ENCODE measurements at places on chromosomes 12 and 14.

DNA sequence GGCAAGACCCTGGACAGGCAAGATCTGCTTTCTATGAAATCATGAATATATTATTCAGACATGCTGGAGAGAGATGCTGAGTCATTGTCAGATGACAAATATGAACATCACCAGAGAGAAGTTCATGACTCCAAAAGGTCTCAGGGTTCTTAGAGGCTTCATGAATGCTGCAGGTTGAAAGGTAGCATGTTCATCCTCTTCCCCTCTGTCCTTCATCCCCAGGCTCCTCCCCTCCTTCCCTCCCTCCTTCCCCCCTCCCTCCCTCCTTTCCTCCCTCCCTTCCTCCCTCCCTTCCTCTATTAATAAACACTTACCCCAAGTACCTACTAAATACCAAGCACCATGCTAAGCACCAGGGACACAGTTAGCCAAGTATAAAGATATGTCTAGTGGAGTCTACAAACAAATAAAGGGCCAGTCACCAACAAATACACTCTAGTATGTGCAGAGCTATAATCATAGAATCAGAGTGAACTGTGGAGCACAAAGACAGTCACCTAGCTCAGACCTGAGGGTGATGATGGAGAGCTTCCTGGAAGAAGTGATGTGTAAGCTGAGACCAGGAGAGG is 46.2 kb downstream of the RPH3A start:
- DNase-seq: peak; percentile 42

DNA sequence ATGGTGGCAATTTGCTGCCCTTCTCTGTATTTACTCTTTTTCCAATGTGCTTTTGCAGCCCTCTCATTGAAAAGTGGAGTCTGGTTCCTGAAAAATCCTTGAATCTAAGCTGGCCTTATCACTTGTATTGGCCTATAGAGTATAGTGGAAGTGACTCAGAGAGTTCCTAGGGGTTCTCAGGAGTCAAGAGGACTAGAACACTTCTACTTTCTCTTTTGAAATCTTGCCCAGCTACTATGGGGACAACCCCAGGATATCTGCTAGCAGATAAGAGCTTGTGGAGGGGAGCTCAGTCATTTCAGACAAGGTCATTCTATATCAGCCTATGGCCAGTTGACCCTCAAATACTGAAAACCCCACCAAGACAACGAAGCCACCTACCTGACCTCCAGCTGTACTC is 26.7 kb upstream of the WSCD2 start:
- no peak for DNase-seq

DNA sequence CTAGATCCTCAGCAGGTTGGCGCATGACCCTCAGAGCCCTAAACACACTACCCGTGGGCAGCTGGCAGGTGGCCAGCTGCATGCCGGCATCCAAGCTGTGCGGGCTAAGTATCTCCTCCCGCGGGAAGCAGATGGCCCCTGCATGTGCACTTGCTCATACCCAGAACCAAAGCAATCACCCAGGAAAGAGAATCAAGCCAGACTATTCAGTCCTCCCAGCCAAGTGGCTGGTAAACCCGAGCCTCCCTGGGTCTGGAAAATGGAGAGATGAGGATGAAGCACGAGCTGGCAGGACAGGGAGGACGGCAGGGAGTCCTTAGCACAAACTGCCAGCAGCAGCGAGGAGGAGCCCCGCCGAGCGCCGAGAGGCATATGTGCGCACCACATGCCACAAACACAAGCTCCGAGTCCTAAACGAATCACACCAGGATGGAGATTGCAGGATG is 139.7 kb downstream of the RIMBP2 start:
- DNase-seq: no peak

GRCh38 chr12:1360441-1361210 is 233.8 kb downstream of the FBXL14 start:
- peak; percentile 92 for DNase-seq

GRCh38 chr14:71753126-71753830 is 179.0 kb upstream of the RGS6 start:
- peak; percentile 86 for DNase-seq

- DNase-seq: no peak
Measured at GRCh38 chr14:35146711-35147149, 24.4 kb downstream of the PRORP start.

DNA sequence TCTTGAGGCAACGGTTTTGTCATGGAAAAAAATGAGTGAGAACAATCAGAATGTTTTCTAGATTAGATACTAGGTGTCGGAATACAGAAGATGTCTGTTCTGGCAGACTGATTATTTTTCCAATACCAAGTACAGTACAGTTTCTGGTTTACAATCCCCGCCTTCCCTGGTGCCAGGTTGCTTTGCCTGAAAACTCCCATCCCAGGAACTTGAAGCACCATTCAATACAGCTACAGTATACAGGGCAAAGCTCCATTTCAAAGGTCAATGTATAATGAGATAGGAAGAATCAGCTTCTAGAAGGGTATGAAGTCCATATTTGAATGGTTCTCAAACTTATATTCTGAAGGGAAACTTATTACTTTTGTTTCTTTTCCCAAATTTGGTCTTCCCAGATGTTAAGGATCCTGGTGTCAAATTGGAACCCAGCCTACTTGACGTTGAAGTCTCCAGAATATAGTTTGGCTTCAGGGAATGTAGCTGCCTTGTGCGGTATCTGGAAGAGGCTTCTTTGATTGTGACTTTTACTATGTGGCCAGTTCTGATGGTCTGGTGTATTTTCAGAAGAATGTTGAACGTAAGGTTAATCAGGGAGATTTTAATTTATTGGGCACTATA is 238.0 kb upstream of the ATP2B1 start:
- DNase-seq: no peak

DNA sequence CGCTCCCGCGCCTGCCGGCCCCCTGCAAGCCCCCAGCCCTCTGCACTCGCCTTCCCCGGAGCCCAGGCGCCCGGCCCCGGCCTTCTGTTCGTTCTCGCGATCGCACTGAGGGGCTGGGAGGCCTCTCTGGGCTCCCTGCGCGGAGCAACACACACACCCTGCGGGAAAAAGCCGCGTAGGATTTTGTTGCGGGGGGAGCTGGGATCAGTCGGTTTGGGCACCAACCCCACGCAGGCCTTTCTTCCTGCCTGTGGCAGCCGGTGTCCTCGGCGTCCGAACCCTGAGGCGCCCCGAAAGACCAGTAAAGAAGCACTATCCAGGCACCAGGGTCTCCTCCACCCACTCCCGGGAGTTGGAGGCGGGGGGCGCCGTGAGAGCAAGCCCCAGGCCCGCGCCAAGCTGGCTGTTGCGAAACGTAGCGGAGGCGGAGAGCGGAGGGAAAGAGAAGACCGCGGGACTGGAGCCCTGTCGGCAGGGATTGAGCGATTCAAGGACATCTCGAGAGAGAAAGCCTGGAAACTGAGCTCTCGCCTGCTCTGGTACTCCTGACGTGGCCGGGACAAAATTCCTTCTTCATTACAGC is 1.9 kb upstream of the HOXC5 start:
- no peak for DNase-seq

DNA sequence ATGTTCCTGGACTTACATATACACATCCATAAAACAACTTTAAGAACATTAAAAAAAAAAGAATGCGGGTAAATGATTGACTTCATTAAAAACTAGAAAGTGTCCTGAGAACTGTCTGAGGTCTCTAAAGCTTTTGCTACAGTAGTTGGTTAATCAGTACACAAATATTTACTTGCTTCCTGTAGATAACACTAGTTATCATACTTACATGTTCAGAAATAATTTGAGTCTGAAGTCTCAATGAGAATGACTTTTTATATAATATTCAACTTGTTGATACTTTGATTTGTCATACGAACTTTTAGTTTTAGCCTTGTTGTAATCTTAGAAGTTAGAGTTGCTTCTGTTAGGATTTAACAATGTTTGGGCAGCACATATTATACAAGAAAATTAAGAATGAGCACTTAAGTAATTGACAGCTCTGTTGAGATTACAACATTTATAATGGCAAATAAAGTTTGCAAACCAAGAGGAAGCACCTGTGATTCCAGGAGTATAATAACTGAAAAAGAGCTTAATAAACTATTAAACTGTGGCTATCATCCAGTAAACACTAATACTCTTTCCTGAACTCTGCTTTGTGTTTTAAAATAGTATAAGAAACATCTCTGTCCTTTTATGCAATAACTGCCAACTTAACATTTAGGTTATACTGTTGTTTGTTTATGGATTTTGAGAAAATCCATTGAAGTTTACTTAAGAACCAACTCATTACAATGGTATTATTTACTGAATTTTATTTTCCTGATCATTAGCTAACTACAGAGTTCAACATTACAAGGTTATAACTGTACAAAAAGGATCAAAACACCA is 131.7 kb downstream of the MIPOL1 start:
- DNase-seq: no peak

GRCh38 chr14:92472860-92473259 is 40.7 kb upstream of the RIN3 start:
- DNase-seq: no peak

DNA sequence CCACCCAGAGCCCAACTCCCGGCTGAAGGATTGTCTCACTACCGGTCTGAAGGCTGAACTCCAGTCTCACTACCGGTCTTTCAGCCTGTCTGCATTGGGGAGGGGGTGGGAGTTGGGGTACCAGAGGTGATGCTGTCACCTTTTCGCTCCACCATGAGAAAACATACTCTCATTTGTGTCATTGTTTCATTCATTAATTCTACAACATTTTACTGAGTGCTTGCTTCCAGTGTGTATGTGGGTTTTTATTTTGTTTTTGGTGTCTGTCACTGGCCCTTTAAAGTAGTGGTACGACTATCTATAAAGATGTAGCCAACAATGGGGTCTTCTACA is 524 bp upstream of the CDK4 start:
- DNase-seq: no peak

DNA sequence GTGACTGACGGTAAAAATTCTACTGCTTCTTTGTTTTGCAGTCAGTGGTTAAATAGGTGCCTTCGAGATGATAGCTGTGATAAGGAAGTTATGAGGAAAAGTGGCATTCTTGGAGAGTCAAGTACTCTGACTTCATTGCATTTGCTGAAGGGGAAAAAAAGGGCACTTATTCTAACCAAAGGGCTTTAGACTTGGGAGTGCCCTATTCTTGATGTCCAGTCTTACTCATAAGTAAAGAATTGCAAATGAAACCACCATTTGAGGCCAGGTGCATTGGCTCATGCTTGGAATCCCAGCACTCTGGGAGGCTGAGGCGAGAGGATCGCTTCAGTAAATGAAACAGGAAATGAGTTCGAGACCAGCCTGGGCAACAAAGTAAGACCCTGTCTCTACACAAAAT is 40.3 kb downstream of the BRAP start:
- peak; percentile 63 for DNase-seq

DNA sequence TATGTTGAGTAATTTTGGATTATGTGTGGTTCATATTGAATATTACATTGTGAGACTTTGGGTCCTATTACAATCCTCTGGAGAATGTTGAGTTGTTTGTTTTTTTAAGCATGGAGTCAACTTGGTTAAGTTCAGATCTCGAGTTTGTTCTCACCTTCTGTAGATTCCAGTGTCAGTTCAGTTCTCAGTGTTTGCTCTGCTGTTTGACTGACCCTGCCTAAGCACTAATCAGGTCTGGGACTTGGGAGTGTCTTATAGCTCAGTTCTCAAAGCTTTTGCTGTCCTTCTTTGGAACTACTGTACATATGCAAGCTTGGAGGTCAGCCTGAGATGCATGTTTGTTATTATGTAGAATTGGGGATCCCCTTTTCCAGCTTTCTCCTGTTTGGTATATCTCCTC is 63.1 kb downstream of the DIP2B start:
- peak; percentile 64 for DNase-seq

GRCh38 chr12:115423546-115423987 is 739.6 kb upstream of the TBX3 start:
- no peak for DNase-seq

GRCh38 chr12:32366714-32367113 is 32.6 kb upstream of the FGD4 start:
- no peak for DNase-seq

- no peak for DNase-seq
Measured at GRCh38 chr12:38695057-38695456, 210.3 kb downstream of the CPNE8 start.

DNA sequence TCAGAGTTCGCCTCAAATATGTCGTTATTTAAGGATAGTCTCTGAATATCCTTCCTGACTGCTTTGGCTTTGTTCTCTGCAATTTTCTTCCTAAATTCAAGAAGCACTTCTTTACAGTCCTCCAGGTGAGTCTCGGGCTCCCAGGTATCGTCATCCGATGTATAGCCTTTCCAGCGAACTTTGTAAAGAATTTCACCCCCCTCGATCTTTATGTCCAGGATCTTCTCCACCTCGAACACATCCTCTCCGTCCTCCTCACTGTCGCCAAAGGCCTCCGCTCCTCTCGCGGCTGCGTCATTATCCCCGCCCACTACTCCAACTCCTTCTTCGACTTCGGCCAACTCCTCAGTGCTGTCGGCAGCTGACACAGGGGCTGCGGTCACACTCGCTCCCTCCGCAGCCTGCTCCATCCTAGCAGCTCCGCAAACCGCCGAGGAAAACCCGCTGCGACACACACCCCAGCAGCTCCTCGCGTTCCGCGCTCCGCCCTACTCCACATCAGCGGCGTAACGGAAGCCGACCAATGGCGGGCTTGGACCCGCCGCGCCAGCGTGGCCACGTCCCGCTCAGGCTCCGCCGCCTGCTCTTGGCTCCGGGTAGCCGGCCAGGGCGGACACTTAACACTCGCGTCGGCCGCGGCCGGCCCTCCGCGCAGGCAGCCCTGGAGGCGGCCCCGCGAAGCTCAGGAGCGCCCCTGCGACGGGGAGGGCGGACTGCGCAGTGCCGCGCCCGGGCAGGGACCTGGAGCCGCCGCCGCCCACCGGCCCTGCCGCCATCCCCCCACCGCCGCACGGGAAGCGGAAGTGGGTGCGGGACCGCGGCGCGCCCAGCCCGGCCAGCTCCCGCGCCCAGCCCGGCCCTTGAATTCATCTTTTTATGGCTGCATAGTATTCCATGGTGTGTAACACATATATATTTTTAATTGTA is 4.1 kb downstream of the CD163L1 start:
- DNase-seq: peak; percentile 47

DNA sequence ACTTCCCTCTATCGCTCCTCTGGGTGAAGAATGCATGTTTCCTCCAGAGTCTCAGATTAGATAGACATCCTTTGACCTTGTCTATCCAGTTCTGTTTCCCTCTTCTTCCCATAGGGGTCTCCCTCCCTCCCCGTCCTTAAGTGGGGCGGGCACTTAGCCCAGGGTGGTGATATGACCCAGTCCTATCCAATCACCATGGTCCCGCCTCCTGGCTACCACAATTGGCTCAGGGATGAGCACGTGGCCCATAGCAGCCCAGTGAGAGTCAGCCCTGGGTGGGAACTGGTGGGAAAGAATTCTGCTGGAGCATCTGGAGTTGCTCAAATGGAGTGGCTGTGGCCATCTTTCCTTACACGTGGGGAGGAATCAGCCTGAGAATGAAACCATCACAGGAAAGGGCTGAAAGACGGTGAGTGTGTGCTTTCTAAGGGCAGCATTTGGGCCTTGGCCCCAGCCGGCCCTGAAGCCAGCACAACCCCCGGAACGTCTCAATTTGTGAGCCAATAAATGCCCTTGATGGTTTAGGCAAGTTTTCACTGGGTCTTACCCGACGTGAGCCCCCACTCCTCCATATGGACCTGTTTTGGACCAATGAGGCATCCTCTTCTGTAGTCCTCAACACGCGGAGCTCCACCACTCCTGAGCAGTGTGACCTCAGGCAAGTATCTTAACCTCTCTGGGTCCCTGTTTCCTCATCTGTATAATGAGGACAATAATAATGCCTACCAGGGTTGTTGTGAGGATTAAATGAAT is 14.4 kb upstream of the MLXIP start:
- peak; percentile 98 for DNase-seq

Data from EH (cell line).